ENCODE measurements at places on chromosomes 11 and 22.

GRCh38 chr11:73386546-73386945, 10.3 kb downstream of the RELT start:
- no peak for DNase-seq

GRCh38 chr11:119205574-119206510, at the start of gene CBL:
Gene CBL (plus strand): TSS chr11:119206339. CDS start chr11:119206418, 79 bp downstream.
- peak; percentile 88 for DNase-seq

- DNase-seq, result peak; percentile 84
Measured at GRCh38 chr11:72814286-72815109, at the start of gene ATG16L2. Gene ATG16L2 (plus strand): TSS chr11:72814411. CDS start chr11:72814446, 35 bp downstream.

GRCh38 chr11:69635804-69636511, 5.0 kb upstream of the CCND1 start:
- no peak for DNase-seq

DNA sequence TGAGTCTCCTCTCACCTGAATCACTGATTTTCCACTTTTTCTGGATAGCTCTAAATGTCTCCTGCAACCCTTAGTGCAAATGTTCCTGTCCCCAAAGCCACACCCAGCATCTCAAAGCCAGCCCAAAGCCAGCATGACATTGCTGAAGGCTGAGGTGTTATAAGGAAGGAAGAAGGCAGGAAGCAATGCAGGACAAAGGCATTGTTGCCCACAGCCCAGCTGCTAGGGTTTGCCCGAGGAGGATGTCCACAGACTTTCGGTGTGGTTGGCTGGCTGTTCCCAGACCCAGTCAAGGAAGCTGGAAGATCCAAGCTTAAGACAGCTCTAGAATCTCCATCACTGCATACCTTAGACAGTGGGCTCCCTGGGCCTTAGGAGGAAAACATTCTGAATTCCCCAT, 23.5 kb downstream of the CHST1 start:
- DNase-seq, result no peak
